ENCODE measurements at places on chromosomes 1 and 21.

DNA sequence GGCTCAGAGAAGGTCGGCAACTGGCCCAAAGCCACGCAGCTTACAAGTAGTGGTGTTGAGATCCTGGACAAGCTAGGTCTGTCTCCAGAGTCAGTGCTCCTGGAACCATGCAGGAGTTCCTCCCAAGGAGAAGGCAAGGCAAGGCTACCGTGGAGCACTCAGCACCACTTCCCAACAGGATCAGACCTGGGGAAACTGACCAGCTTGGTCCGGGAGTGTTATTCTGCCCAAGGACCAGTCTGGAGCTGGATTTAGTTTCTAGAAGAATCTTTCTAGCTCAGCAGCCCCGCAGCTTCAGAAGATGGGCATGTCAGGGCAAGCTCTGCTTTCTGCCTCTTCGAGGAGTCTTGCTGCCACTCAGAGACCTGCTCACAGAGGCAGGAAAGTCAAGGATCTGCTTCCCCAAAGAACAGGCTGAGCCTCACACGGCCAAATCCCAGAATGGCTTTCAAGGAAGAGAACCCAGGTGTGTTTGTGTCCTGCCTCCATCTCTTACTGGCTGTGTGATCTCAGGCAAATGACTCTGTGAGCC, 302.8 kb downstream of the MATN1 start:
- no peak for DNase-seq

DNA sequence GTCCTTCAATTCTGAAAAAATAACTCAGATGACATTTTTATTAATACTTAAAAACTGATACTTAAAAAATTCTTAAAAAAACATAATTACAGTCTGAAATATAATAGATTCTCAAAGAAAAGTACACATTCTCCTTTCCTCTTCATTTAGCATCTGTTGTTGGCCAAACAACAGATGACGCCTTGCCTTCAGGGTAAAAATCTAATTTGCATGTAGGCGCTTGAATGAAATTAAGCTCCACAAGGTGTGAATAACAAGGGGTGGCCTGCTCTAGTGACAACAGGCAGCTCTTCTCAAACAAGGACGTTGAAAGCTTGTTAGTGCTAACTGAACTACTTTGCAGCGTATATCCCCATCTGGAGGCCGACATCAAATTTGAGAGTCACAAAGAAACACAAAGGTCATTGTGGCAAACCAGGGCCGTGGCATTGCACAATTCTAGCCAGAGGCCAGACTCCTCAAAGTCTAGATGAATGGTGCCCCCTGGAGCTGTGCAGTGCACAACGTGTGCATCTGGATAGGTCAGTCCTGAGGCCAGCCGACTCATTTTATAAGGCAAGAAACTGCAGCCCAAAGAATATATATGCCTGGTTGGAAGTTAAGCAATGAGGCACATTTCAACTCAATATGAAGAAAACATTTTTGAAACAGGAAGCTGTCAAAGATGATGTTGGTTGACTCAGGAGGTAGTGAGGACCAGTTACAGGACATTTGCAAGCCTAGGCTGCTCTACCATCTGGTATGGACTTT, 459.2 kb upstream of the RUNX1 start:
- no peak for DNase-seq

GRCh38 chr1:63984257-63984929, 210.6 kb downstream of the ROR1 start:
- DNase-seq = no peak

- no peak for DNase-seq
Observed at GRCh38 chr1:196450143-196451095, 157.8 kb downstream of the KCNT2 start.

DNA sequence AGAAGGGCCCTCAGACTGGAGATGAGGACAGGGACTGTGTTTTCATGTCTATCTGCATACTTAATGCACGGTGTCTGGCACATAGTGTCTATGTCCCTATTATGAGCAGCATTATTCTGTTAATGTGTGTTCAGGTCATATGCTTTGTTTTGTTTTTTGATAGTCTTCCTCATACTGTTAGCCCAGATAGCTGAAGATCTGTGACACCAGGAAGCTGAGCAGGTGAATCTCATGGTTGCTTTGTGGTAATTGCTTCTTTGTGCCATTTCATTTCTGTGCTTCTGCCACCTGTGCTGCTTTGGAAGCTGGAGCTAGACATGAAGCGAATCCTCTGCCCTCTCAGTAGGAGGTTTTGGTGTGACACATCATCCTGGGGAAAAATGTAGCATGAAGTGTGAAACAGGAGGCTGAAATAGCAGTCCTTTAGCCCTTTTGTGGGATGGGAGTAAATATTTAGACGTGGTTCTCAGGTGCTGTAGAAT, 15.8 kb downstream of the SMAP2 start:
- no peak for DNase-seq

- DNase-seq = no peak
Observed at GRCh38 chr1:212225416-212225815, 59.8 kb upstream of the PPP2R5A start.

- DNase-seq = no peak
Observed at GRCh38 chr1:62362926-62363325, 43.7 kb upstream of the KANK4 start.

DNA sequence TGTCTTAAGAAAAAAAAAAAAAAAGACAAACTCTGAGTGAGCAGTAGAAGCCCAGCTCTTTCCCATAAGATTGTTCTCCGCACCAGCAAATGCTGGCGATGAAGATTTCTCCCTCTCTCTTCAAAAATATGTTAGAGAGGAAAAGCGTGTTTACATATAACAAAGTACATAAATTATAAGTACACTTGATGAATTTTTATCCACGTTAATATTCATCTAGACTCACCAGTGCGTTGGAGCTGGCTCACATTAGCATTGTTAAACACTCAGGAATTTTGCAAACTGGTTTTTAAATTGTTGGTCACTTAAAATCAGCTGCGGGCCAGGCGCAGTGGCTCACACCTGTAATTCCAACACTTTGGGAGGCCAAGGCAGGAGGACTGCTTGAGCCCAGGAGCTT, 56.0 kb downstream of the RUNX3 start:
- DNase-seq = no peak

GRCh38 chr1:30173560-30173959, 549.8 kb downstream of the MATN1 start:
- DNase-seq = no peak

- DNase-seq = no peak
Observed at GRCh38 chr1:101154547-101154946, 82.3 kb upstream of the S1PR1 start.
